GM12878 (cell line): ENCODE measurements at places on chromosomes 16 and 17. TPM values are rescaled to one million over a fixed set of nuclear protein-coding genes. Genes with fewer than 3 reads are reported as not detected.

GRCh38 chr16:87457709-87458423, 35.0 kb downstream of the ZCCHC14 start:
- H3K4me1 ChIP-seq, result no peaks in the 10 kb centered on the region; the same call in 1 of the 2 replicates
- no peak overlapping the region for H3K4me3 ChIP-seq
- DNase-seq, result peak; percentile 38
- no peaks in the 10 kb centered on the region for H3K27me3 ChIP-seq
- H3K27ac ChIP-seq, result no peak overlapping the region
- H3K36me3 ChIP-seq, result no peaks in the 10 kb centered on the region

DNA sequence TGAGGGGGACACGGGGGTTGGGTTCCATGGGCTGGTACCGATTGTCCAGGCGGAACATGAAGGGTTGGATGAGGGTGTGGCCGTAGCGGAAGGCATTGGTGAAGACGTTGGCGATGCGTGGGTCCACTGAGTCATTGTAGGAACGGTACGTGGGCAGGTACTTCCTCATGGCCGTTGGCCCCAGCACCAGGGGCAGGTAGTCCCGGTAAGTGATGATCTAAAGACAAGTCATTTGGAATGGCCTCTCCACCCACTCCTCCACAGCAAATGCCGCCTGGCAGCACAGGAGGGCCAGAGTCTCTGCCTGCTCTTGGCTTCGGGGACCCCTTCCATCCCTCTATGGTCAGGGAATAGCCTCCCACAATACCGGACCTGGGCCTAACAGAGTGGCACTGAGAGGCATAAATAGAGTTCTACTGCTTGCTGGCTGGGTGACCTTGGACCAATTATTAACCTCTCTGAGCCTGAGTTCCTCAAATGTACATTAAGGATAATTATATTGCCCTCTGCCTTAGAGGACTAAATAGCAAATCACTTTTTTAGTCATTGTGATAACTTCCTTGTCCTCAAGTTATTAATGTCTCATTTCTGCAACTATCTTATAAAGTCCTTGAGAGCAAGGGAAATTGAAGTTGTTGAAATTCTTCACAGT, 7.2 kb downstream of the MPO start:
- H3K27me3 ChIP-seq, result no peaks in the 10 kb centered on the region; the same call in 1 of the 2 replicates
- H3K4me3 ChIP-seq, result no peak overlapping the region
- H3K4me1 ChIP-seq, result no peaks in the 10 kb centered on the region; the same call in 1 of the 2 replicates
- no peak overlapping the region for H3K27ac ChIP-seq
- no peaks in the 10 kb centered on the region for H3K36me3 ChIP-seq

DNA sequence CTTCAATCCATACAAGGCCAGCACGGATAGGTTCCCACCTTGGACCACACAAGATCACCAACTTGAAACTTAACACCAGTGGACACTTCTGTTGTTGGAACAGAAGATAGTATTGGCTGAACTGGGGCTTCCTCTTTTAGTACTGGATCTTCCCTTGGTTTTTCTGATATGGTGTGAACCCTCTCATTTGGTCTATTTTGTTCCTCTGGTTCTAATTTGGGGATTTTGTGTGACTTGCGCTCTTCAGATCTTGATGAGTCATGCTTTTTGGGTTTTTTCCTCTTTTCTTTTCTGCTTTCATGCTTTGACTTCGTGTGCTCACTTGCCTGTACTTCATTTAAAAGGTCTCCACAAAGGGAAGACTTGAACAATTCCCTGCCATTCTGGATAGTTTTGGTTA, 39.0 kb downstream of the SOST start:
- H3K4me1 ChIP-seq, result peaks cover 10% of the 10 kb centered on the region
- H3K27ac ChIP-seq, result no peak overlapping the region
- H3K4me3 ChIP-seq, result no peak overlapping the region
- DNase-seq, result no peak
- no peaks in the 10 kb centered on the region for H3K36me3 ChIP-seq

DNA sequence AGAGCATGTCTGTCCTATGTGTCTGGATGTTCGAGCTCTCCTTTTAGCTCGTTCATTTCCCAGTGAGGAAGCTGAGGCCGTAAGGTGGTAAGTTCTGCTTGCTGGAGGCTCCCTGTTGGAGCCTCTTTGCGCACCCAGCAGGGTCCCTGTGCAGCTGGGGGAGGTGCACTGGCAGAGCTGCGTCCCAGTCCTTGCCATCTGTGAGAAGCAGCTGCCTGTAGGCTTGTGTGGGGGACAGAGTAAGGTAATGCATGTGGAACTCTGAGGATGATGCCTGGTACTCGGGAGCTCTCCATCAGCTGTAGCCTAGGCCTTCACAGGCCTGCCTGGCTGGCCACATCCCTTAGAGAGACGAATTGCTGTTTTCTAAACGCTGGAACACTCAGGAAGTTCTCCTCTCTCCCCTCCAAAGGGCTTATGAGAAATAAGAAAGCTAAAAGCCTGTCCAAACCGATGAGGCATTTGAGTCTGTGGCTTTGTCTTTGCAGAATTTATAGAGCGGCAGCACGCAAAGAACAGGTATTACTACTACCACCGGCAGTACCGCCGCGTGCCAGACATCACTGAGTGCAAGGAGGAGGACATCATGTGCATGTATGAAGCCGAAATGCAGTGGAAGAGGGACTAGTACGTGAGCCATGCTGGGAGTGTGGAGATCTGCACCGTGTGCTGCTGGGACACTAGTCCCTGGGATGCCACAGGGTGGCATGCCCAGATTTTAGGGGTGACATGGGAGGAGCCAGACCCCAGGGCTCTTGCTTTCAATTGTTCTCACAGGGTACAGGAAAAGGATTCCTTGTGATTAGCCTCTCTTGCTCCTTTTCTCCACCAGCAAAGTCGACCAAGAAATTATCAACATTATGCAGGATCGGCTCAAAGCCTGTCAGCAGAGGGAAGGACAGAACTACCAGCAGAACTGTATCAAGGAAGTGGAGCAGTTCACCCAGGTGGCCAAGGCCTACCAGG, 1.6 kb downstream of the NDUFB10 start:
- peak overlapping the region; percentile 83 for H3K4me3 ChIP-seq
- DNase-seq, result no peak
- H3K36me3 ChIP-seq, result peaks cover 13% of the 10 kb centered on the region
- no peaks in the 10 kb centered on the region for H3K27me3 ChIP-seq
- H3K27ac ChIP-seq, result peak overlapping the region; percentile 37

DNA sequence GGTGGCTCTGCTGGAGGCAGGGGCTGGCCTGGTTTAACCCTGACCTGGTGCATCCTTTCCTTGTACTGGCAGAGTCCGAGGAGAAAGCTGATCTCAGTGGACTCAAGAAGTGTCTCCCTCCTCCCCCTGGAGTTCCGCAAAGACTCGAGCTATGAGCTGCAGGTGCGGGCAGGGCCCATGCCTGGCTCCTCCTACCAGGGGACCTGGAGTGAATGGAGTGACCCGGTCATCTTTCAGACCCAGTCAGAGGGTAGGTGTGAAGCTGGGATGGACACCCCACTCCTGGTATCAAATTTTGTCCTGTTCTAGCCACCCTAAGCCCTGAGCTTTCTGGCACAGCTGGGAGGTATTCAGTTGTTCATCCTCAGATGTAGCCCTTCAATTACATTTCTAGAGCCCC, 42.5 kb downstream of the IL21R start:
- H3K27ac ChIP-seq, result no peak overlapping the region
- no peak overlapping the region for H3K4me3 ChIP-seq
- peaks cover 32% of the 10 kb centered on the region for H3K4me1 ChIP-seq
- DNase-seq, result no peak

GRCh38 chr17:40903129-40903847, 18.2 kb upstream of the KRT20 start:
- no peaks in the 10 kb centered on the region; the same call in none of the 2 replicates for H3K27me3 ChIP-seq
- H3K36me3 ChIP-seq, result no peaks in the 10 kb centered on the region
- no peak overlapping the region for H3K4me3 ChIP-seq
- DNase-seq, result no peak
- no peaks in the 10 kb centered on the region for H3K4me1 ChIP-seq
- no peak overlapping the region for H3K27ac ChIP-seq

GRCh38 chr17:80795090-80795580, 196.5 kb upstream of the CHMP6 start:
- no peak overlapping the region for H3K27ac ChIP-seq
- no peak overlapping the region for H3K4me3 ChIP-seq
- no peaks in the 10 kb centered on the region for H3K27me3 ChIP-seq
- DNase-seq, result no peak

GRCh38 chr17:58300336-58300735, 19.6 kb upstream of the MPO start:
- H3K36me3 ChIP-seq, result no peaks in the 10 kb centered on the region
- no peak for DNase-seq
- no peak overlapping the region for H3K4me3 ChIP-seq
- H3K27me3 ChIP-seq, result no peaks in the 10 kb centered on the region; the same call in 1 of the 2 replicates
- H3K4me1 ChIP-seq, result no peaks in the 10 kb centered on the region

DNA sequence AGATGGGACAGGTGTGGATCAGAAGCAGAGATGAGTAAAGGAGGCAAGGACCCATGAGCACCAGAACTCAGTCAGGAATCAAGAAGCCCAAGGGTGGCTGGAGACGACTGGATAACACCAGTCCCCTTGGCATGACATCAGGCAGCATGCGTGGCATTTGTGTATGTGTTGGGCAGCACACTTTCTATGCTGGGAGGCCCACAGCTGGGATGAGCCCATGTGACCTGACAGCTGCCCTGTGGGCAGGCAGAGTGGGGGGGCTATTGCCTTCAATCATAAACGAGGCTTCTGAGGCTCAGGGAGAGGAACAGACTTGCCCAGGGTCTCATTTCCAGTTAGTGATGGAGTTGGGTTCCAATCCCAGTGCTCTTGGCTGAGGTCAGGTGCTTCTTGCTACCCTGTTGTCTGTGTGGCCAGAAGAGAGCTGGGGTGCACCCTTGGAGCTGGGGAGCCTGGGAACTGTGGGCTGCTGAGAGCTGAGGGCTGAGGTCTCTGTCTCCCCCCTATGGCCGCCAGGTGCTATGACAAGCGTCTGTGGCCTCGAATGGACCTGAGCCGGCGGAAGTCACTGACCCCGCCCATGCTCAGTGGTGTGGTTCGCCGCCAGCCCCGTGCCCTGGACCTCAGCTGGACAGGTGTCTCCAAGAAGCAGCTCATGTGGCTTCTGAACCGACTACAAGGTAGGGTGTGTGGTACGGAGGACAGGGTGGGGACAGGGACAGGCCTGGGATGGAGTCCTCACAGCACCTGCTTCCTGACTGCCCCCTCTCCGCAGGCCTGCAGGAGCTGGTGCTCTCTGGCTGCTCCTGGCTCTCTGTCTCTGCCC, 7.1 kb upstream of the ORAI3 start:
- H3K27ac ChIP-seq, result no peak overlapping the region
- peaks cover 9% of the 10 kb centered on the region for H3K4me1 ChIP-seq
- no peaks in the 10 kb centered on the region for H3K27me3 ChIP-seq
- H3K4me3 ChIP-seq, result no peak overlapping the region

TVP23A gene
- 1.6 and 1.7 TPM in 2 replicates for total RNA-seq

PPP1R27 gene
- total RNA-seq, result 0.49 and 0.53 TPM in 2 replicates

TMEM219 gene
- total RNA-seq, result 56.4 and 59.6 TPM in 2 replicates
